Stimulated activated CD4-positive, alpha-beta T cell treated with anti-CD3 and anti-CD28 coated beads, Interleukin-2, amount 100 ng/mL, for 4 hours (primary cell): ENCODE measurements at places on chromosomes 2 and 18.

DNA sequence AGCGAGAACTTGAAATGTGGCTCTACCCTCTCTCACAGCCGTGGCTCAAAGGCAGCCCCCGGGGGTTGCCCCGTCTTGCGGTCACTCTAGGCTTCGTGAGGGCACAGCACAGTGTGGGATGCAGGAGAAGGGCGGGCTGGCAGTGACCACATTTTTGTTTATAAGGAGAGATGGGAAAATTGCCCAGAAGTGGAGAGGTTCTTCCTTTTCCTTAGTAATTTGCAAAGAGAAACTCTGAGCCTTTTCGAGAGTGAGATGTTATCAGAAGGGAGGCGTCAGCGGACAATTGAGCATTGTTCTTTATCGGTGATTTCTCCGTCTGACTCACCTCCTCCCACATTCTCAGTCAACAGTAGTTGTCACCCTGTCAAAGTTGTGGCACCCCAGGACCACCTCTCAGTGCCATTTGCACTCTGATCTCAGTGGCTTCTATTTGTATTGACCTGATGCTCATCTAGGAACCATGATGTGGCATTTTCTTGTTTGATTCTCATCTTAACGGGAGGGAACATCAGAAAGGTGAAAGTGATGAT, 89.6 kb downstream of the ACAA2 start:
- no peak for DNase-seq

DNA sequence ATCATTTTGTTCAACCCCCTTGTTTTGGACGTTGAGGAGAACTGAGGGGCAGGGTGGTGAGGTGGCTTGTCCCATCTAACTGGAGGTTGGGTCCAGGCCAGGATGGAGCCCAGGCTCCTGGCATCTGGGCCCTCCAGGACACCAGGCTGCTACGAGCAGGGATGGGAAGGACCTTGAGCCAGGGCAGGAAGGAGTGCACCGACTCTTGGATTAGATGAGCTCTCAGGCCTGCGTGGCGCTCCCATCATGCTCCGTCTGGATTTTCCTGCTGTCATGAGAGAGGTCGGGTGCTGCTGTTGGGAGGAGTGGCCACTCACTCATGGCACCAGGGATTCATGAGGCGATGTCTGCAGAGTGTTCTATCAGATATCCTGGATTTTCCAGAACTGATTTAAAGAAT, 18.3 kb upstream of the ALLC start:
- DNase-seq, result no peak

DNA sequence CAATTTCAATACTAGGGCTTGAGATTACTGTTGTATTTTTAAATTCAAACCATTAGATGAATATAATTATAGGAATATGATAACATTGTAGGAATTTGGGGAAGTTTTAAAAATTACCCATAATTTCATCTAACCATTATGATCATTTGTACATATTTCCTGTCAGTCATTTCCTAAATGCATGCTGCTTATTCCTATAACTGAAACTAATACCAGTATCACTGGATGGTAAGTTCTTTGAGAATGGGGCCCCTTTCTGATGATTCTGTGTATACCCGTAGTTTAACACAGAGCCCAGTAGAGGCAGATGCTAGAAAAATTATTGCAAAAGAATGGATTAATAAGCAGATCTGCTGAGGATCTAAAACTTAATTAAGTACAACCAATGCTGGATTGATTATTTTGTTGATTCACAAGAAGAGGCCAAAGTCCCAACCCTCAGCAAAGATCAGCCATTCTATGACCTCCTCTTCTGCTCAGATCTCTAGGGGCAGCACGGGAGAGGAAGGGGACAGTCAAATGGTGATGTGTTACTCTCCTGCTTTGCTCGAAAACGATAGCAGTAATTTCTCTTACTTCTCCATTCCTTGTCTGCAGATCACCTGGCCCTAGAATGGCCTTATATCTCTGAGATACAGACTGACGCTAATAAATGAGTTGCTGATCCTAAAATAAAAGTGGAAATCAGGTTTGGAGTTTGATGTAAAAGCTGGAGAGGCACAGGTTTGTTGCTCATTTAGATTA, 69.5 kb upstream of the PELI1 start:
- no peak for DNase-seq

GRCh38 chr18:3615374-3615985, 165.5 kb downstream of the TGIF1 start:
- no peak for DNase-seq

GRCh38 chr2:223225266-223225665, 173.3 kb downstream of the KCNE4 start:
- no peak for DNase-seq

DNA sequence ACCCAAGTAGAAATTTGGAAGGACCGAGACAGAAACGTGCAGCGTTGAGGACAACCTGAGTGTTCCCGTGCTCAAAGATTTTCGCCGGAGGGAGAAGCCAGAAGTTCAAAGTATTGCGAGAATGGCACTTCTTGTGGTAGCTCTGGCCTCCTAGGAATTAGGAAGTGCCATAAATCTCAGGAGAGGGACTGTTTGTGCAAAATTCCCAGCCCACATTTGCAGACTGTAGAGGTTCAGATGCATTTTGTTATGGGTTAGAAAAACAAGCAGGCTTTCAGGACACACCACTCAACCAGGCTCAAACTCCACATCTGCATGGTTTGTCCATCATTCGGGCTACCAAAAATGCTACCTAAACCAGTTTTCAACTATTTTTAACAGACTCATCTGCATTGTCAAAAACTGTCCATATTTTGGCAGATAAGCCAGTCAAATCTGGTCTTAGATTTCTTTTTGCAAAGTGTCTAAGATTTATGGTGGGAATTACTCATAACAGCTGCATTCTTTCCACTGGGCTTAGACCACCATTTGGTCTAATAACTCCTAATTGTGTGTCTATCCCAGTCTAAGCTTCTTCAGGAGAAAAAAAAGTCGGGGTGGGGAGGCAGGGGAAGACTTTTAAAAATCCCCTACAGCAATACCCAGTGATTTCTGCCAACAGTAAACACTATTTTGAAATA, 422.9 kb downstream of the ARHGAP15 start:
- DNase-seq, result no peak

DNA sequence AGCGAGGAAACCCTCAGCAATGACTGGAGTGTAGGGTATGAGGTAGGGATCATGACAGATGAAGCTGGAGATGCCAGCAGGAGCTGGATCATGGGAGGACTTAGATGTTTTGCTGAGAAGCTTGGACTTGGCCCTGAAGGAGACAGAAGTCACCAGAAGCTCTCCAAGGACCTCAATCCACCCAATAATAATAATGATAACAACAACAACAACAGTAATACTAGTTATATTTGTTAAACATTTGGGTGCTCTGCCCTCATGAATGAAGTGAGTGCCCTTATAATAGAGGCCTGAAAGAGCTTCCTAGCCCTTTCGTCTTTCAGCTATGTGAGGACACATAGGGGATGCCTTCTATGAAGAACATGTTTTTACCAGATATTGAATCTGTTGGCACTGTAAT, 163.9 kb downstream of the DDX1 start:
- DNase-seq, result no peak

DNA sequence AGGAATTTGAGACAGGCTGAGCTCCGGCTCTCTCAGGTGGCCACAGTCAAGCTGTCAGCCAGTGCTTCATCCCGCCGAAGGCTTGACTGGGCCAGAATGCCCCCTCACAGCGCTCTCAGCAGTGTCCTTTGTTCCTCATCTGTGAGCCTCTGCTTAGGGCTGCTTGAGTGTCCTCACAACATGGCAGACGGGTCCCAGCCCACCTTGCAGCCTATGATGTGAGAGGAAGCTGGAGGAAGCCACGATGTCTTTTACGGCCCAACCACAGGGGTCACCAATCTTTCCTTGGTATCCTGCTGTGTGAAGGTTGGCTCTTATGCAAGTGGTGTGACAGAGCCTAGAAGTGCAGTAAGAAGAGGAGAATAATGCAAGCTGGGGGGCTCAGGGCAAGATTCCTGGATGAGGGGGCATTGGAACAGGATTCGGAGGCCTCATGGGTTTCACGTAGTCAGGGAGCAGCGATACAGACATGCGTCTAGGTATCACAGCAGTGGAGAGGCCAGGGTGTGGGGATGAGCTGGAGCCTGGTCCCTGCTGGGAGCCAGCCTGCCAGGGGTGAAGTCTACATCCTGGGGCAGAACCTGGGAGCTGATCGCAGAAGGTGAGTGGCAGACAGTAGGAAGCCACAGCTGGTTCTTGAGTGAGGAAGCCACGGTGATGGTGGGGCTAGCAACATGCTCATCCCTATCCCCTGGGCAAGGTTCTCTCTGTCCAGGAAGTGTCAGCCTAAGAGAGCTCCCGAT, 234.1 kb downstream of the GLI2 start:
- no peak for DNase-seq
